NCI-H1092 treated with DMSO at 0.1 percent for 48 hours (cell line): ENCODE measurements at places on chromosomes 3 and 15.

DNA sequence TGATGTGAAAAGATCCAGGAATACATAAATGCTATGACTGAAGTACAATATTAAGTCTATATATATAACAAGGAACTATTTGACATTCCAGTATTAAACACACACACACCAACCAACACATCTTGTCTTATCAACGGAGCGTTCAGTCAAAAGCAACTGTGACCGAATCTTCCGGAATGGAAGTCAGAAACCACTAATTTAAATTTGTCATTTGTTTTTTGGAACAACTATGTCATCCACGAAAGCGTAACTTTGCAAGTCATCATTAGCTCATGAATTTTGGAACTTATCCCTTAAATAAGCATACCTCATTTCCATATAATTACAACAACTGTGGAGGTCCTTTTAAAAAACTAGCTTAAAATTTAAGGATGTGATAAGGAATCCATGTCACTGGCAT is 5.0 kb downstream of the ZNF385D start:
- DNase-seq, result no peak

DNA sequence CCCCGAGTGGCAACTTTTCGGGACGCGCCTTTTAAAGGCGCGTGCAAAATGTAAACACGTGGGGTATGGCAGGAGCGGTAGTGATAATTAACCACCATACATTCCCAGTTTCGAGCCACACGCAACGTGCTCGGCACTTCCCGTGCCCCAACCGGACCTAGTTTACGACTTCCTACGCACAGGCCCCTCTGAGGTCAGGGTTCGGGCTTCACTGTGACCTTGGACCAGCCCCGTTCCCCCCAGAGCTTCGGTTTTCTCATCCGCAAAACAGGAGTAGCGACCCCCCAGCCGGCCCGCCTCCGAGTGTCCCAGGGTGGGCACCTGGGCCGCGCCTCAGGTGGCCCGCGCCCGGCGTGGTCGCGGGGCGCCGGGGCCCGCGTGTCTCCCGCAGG is 451 bp downstream of the CHCHD4 start:
- peak; percentile 43 for DNase-seq

DNA sequence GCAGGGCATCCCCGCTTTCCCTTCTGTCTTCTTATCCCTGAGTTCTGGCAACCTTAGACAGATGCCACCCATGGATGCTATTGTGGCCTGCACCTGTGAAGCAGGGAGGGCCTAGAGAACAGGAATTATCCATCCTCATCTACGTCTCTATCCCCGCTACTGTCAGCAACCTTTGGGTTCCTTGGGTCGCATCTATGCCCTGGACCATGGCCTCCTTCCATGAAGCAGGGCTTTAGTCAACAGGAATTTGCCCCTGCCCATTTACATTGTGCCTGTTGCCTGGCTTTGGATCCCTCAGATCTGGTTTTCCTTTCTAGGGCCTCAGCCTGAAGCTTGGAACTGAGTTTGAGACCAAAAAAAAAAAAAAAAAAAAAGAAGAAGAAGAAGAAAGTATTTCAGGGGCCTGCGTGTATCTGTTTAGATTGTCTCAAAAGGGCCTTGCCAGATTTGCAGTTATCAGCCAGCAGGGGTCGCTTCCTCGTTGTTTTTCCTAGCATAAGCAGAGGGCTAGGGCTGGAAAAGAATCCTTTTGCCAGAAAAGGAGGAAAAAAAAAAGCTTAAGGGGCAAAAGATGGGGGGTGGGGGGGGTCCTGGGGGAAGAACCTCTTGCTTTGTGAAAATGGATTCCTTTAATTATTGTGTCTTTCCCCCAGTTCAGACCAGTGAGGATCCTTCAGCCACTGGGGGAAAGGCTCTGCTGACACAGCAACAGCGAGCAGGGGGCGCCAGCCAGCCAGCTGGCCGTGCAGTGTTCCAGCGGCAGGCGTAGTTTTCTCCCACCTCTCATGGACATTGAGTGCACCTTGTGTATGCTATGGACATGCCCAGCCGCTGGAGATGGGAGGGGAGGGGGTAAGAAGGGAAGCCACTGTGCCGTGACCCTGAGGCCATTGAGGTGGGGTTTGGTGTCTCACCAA is 65.7 kb upstream of the ALDH1L1 start:
- peak; percentile 68 for DNase-seq

DNA sequence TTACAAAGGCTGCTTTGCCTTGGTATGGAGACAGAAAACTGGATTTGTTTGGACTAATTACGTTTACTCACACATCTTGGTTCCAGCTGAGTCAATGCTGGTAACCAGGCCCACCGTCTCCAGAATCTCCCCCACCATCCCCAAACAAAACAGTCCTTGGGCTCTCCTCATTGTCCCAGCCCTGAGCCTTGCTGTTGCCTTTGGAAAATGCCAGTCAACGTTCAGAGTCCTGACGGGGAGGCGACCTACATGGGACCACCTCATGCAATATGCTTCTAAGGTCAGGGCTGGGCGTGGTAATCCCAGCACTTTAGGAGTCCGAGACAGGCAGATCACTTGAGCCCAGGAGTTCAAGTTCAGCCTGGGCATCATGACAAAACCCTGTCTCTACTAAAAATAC is 85.2 kb upstream of the IQSEC1 start:
- DNase-seq, result no peak

DNA sequence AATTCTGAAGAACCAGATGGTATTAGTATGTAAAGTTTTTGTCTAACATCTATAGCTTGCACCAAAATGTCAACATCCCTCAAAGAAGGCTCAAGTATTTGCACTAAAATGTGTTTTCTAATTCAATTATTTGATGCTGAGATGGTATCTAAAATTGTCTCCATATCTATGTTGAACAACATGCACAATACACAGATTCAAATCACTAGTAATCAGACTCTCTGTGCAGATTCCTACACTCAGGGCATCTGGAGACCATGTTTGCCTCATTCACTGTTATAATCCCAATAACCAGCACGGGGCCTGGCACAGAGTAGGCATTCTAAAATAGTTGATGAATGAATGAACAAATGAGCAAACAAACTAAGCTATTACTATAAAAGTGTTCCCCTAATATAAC is 2.6 kb downstream of the FILIP1L start:
- DNase-seq, result no peak

DNA sequence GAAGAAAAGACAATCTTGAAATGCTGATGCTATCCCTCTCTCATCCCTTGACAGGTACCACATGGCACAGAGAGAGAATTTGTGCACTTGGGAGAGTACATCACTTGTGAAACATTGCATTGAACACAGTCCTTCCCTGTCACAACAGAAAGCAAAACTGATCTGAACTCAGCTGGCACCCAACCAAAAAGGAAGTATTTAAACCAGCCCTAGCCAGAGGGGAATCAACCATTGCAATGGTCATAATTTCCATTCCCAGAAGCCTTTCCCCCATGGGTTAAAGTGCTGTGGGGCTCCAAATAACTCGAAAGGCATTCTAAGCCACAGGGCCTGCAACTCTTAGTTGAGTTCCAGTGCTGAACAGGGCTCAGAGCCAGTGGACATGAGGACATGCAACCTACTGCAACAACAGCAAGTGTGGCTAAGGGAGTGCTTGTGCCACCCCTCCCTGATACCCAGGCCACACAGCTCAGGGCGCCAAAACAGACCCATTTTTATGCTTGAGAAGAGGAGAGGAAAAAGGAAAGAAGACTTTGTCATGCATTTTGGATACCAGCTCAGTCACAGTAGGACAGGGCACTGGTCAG is 530.8 kb upstream of the BCHE start:
- no peak for DNase-seq

GRCh38 chr3:71789922-71790321 is 5.0 kb upstream of the PROK2 start:
- DNase-seq, result no peak

GRCh38 chr3:7754653-7755441 is 746.8 kb upstream of the LMCD1 start:
- DNase-seq, result no peak

DNA sequence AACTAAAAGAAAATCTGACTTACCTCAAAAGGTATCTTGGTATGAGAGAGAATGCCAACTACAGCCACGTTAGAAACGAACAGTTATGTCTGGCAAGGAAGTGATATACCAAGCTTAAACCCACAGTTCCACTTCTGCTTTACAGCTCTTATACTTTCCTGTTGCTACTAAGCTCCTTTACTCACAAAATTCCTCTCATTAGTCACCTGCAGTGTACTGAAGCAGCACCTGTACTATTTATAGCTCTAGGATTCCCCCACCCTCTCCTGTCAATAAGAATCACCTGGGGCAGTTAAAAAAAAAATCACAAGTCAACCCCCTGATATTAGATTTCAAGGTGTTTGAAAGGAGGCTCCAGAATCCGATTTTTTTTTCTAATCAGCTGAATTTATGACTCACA is 2.9 kb upstream of the TMEM266 start:
- DNase-seq, result no peak

DNA sequence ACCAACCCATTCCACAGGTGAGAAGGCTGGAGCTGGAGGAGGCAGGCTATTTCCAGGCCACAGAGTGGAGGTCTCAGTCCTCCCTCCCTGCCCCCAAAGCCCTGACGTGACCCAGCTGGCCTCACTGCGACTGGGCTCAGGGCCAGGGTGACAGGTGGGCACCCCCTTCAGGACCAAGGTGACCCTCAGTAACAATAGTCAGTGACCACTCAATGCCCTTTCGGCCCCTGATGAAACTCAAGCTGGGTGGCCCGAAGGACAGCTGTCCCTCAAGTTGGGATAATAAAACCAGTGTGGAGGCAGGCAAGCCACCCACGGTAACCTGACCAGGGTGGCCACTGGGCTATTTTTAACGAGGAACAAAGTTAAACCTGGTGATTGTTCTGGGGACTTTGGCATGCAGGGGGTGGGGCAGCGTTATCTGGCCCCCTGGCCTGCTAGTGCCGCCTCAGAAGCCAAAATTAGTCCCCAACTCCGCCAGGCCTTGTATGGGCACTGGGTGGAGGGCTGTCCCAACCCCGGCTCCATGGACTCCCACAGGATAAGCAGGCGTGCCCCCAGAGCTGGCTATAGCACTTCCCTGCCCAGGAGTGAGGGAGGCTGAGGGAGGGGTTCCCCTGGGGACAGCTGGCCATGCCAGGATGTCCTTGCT is 1.1 kb downstream of the TNNC1 start:
- DNase-seq, result no peak

DNA sequence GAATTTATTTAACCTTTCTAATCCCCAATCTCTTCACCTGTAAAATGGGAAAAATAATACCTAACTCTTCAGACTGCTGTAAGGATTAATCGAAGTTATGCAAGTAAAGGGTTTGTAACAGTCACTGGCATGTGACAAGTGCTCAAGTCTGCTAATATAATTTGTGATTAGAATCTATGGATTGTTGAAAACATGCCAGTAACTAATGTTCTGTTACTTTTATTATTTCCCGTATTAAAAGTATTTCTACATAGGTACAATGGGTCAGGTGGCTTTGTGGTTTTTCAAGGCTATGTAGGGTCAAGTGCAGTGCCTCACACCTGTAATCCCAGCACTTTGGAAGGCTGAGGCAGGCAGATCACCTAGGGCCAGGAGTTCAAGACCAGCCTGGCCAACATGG is 29.4 kb downstream of the ULK4 start:
- DNase-seq, result no peak

DNA sequence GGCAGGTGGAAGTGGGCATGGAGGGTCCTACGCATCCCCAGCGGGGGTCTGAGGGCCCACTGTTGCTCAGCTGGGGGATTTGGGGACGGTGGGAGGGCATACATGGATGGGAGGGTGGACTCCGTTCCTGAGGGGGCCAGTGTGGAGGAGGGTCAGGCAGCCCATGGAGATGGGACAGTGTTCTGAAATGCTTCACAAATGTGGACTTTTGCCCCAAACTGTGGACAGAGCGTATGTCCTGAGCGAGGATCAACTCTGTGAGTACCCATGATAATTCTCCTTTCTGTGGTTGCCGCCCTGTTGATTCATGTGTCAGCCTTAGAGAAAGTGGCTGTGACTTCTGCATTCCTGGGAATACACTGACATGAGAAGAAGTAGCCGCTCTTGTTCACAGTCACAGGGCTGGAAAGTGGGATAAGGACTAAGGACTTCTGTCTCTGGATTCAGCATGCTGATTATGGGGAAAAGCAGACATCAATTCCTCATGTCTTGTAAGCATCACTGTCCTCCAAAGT is 33.4 kb downstream of the SMAD3 start:
- DNase-seq, result no peak

- DNase-seq, result no peak
Measured at GRCh38 chr15:99109555-99110021, 4.7 kb downstream of the SYNM start.

- peak; percentile 1 for DNase-seq
Measured at GRCh38 chr3:69324362-69325025, 61.4 kb downstream of the FRMD4B start.

DNA sequence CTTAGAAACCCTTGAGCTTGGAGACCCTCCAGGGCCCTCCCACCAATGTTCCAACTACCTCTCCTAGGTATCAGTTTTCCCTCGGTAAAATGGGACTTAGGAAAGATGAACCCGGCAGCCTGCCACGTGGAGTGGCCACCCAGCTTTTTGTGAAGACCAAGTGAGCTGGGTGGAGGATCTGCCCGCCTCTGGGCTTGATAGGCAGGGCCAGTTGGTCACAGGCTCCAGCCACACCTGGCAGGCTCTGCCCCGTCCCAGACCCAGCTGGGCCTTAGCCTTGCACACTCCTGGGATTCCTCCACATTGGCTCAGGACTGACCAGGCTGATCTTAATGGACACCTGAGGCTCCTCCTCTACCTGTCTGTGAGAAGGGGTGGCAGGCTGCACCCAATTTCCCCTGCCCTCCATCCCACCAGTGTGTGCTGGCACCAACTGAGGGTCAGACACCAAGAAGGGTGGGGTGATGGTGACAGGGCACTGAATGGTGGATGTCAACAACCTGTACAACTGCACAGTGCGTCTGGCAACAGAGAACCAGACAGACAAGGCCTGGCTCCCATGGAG is 761 bp upstream of the GRIP2 start:
- DNase-seq, result no peak

- no peak for DNase-seq
Measured at GRCh38 chr3:101725890-101726275, 1.5 kb downstream of the CEP97 start.

GRCh38 chr3:122247825-122248185 is 64.3 kb downstream of the CASR start:
- DNase-seq, result peak; percentile 1

DNA sequence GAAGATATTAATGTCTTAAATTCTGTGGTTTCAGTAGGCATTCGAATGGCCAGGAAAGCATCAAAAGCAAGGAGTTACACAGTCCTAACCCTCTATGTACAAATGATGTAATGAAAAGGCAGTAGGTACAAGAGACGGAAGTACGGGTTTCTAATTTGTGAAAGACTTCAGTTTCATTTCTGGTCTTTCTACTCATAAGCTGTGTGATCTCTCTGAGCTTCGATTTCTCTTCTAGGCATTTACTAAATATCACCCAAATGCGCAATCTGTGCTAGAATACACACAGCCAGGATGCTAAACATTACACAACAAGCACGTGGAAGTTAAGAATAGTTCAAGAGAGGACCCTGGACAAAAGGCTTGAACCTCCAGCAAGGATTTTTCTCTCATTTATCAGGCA is 17.9 kb upstream of the STIMATE start:
- DNase-seq, result no peak

GRCh38 chr15:29632671-29633406 is 189.4 kb downstream of the TJP1 start:
- DNase-seq, result no peak
